ENCODE measurements at places on chromosomes 12 and 14. TPM values are rescaled to one million over a fixed set of nuclear protein-coding genes. Genes with fewer than 3 reads are reported as not detected.
A peak's percentile ranks its signal among the peaks of the same experiment; 100 is the strongest.

GRCh38 chr12:4275870-4276301 lies 2.3 kb downstream of the CCND2 start:
- peak; percentile 32 for DNase-seq

DNA sequence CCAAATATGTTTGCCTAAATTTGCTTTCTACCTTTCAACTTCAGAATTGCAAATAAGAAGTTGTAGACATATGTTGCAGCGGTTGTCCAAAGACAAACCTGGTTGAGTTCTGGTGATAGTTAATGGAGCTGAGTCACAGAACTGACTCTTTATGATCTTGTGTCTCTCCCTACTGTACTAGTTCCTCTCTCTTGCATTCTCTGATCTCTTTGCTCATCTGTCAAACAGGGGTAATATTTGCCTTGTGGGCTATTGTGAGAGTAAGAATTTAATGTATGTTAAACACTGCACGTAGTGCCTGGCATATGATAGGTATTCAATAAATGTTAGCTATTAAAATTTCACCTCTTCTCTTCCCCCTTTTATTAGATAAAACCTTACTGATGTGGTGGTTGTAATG lies 283.5 kb upstream of the RGS6 start:
- DNase-seq = no peak

- peak; percentile 46 for DNase-seq
These were observed 890 bp downstream of the SPTLC2 start for GRCh38 chr14:77615361-77616132.

DNA sequence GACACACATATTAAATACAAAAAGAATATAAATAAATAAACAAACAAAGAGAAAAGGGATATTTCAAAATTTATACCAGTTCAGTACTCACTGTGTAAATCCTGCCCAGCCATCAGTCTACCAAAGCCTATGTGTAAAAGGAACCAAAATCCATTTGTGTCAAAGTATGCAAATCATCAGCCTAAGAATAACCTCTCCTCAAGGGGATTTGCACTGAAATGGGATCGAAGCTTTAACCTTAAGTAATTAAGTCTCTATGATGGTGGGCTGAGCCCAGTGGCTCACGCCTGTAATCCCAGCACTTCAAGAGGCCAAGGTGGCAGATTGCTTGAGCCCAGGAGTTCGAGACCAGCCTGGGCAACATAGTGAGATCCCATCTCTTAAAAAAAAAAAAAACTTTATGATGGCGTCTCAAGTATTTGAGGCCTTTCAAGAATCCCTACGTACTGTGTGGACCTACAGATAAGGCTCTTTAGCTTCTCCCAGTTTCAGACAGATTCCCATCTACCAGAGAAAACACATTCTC lies 57.8 kb upstream of the METAP2 start:
- DNase-seq = no peak

GRCh38 chr14:25622763-25623162 lies 572.8 kb upstream of the STXBP6 start:
- DNase-seq = no peak

- no peak for DNase-seq
These were observed 33.4 kb downstream of the CORO1C start for GRCh38 chr12:108697905-108698304.

GRCh38 chr12:106739815-106740530 lies 34.5 kb upstream of the RIC8B start:
- no peak for DNase-seq

DNA sequence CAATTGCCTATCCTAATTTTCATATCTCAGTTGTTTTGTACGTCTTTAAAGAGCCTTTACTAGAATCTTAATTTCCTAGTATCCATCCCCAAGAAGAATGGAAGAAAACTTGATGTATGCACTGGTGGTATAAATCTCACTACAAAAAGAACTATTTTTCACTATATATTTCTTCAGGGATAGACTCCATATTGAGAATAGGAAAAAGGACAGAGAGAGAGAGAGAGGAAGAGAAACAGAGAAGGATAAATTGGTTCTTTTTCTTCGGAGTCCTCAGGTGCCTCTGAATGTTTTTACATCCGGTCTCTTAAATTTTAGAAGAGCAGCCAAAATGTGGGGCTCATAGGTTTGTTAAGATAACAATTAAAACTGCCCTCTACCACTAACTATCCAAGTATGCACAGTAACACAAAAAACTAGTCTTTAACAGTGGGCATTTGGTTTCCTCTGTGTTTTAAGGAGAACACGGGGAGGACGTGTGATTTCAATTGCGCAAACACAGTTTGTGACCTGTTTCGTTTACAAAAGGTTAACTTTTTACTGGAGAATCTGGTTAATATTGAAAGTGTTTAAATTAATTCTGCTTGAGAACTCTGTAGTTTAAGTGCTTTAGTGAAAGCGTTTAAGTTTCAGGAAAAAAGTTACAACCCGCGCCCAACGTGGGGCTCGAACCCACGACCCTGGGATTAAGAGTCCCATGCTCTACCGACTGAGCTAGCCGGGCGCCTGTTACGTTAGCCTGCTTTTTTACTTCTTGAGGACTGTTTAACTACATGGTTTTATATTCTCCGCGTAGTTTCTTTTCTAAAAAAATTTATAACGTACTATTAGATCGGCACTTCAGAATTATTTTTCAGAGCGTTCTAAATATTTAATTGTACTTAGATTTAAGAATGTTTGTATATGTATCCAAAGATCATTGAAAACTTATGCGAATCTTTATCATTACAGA lies 5.1 kb upstream of the PSMA3 start:
- DNase-seq = peak; percentile 27

TTC5 gene
- total RNA-seq = 13.4 TPM

All from H7 (cell line).